NCI-H2081 treated with DMSO at 0.1 percent for 48 hours (cell line): ENCODE measurements at places on chromosomes 11 and 22.

DNA sequence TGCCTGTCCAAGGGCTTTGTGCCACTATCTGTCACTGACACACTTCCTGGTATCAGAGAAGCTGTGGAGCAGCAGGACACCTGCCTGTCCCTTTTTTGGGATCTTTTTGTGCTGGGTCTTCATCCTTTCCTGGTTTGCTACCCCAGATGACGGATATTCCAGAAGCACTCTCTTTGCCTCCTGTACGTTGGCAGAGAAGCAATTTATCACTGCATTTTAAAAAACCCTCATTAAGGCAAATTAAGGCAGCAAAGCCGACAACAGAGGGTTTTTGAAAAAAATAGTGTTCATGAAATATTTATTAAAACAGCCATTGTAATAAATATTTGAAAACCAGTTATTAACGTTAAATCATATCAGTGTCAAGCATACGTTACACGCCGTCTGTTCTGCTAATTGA is 209.6 kb upstream of the NTM start:
- no peak for DNase-seq

GRCh38 chr22:49561338-49561737 is 266.3 kb downstream of the BRD1 start:
- no peak for DNase-seq

GRCh38 chr11:64291752-64292459 is 804 bp downstream of the KCNK4 start:
- no peak for DNase-seq

GRCh38 chr22:19169947-19170318 is 8.6 kb downstream of the SLC25A1 start:
- no peak for DNase-seq

- peak; percentile 60 for DNase-seq
Observed at GRCh38 chr22:40156001-40156516, 21.7 kb upstream of the TNRC6B start.

DNA sequence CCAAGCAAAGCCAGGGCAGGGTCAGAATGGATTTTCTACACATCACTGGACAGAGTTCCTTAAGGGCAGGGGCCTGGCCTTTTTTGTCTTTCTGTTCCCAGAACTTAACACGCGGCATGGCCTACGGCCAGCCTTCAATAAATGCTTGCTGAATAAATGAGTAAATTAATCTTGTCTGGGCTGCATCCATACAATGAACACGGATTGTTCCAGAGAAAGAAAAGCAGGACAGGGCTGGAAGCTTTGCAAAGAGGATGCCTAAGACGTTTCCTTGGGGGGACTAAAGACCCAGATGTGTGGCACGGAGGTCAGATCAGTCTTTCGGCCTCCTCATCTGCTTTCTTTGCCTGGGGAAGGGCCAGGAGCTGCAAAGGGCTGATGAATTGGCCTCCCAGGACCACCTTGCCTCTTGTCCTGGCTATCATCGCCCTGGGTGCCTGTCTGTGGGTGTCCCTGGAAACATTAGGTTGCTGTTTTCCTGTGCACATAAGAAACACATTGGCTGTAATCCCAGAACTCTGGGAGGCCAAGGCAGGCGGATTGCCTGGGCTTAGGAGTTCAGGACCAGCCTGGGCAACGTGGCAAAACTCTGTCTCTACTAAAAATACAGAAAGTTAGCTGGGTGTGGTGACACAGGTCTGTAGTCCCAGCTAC is 20.8 kb upstream of the RFPL3 start:
- DNase-seq, result no peak

- DNase-seq, result no peak
Observed at GRCh38 chr22:39359659-39360195, 9.9 kb downstream of the SYNGR1 start.

- DNase-seq, result no peak
Observed at GRCh38 chr11:44213148-44213547, 96.8 kb downstream of the ALX4 start.

DNA sequence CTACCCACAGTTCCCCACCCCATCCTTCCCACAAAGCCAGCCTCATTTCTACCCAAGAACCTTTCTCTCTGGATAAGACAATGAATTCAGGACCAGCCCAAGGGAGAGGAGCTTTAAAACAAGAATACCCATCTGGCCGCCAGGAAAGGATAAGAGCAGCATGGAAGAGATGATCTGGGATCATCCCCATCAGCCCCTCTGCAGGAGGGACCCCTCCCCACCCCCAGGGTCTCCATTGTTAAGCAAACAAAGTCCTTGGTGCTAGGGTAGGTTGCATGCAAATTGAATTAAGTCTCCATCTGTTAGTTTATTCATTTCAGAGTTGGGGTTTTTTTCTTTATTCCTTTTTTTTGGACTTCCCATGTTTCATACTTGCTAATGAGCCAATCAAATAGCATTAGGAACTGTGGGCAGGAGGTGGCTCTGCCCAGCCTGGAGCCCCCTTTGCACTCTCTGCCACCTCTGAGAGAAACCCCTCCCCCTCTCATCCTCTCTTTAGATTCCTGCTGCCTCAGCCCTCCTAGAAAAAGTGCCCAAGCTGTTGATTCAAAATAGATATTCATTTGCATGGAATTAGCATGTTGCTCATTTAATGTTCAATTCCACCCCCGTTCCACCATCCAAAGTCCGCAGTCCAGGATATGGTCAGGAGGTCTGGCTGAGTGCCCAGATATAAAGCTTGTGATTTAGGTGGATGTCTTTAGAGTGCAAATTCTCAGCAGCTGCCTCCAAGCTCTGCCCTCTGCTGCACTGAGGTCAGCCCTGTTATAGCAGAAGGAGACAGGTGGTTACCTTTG is 138.5 kb upstream of the NCAM1 start:
- no peak for DNase-seq

- DNase-seq, result no peak
Observed at GRCh38 chr11:70871881-70872280, 380.5 kb downstream of the SHANK2 start.

- DNase-seq, result no peak
Observed at GRCh38 chr11:94657629-94658028, 90.5 kb downstream of the PIWIL4 start.

DNA sequence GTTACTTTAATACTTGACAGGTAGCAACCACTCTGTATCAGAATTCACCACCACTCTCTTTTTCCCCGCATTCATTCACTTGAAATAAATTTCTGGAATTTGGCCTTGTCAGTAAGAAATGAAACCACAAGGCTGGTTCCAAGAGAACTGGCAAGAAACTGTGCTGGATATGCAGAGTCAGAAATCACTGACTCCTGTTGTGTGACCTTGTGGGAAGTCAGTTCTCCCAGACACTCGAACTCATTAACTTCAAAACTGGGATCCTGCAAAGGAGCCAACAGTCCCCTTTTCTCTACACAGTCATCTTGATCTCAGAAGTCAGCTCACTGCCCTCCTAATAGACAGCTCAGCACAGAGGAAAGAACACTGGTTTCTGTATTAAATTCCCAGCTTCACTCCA is 142.7 kb downstream of the LRRC4C start:
- DNase-seq, result no peak

GRCh38 chr11:1336836-1337646 is 27.6 kb upstream of the TOLLIP start:
- no peak for DNase-seq

DNA sequence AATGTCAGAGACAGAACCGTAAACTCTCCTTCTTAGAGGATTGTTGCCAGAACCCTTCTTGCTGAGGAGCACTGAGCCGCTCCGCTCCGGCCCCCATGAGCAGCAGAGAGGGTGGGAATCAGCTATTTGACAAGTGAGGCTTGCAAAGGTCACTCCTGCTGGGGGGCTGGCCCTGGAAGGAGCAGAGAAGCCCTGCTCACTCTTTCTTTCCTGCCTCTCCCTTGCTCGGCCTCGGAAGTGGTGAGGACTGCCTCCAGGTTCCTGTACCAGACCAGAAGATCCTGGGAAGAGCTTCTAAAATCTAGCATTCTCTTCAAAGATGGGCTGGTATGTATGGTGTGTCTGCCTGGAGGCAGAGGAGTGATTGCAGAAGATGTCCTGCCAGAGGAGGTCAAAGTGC is 168.6 kb upstream of the NECTIN1 start:
- DNase-seq, result no peak
